A549 treated with Hydrocortisone at 1 μM for 4 hours (cell line): ENCODE measurements at places on chromosomes 13 and 19. TPM values are rescaled to one million over a fixed set of nuclear protein-coding genes. Genes with fewer than 3 reads are reported as not detected.

Gene SH3GL1
- total RNA-seq: 50.2 to 59.5 TPM (median 56.2 TPM) in 5 replicates

Gene GJA3
- total RNA-seq: 1.1 to 1.2 TPM (median 1.2 TPM) in 5 replicates

Gene C19orf85
- not detected in 5 replicates for total RNA-seq

Gene PRR22
- total RNA-seq: 1.3 to 2.8 TPM (median 2.4 TPM) in 5 replicates

Gene HCST
- total RNA-seq: 0.29 to 0.79 TPM (median 0.46 TPM) in 4 of 5 replicates, not detected in the other

Gene ATP1A3
- 4.0 to 4.6 TPM (median 4.2 TPM) in 5 replicates for total RNA-seq

Gene ADGRE3
- not detected in 5 replicates for total RNA-seq

Gene CASP14
- total RNA-seq: not detected in 5 replicates
